ENCODE measurements at places on chromosomes 16 and 17. TPM values are rescaled to one million over a fixed set of nuclear protein-coding genes. Genes with fewer than 3 reads are reported as not detected.

DNA sequence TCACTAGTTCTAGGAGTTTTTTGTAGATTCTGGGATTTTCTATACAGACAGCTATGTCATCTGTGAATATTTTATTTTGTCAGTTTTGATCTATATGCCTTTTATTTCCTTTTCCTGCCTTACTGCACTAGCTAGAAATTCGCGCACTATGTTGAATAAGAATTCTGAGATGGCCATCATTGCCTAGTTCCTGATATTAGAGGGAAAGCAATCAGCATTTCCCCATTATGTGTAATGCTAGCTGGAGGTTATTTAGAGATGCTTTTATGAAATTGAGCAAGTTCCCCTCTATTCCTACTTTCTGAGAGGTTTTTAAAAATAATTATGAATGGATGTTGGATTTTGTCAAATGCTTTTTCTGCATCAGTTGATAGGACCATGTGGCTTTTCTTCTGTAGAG lies 23.8 kb downstream of the MPRIP start:
- no peak for DNase-seq

DNA sequence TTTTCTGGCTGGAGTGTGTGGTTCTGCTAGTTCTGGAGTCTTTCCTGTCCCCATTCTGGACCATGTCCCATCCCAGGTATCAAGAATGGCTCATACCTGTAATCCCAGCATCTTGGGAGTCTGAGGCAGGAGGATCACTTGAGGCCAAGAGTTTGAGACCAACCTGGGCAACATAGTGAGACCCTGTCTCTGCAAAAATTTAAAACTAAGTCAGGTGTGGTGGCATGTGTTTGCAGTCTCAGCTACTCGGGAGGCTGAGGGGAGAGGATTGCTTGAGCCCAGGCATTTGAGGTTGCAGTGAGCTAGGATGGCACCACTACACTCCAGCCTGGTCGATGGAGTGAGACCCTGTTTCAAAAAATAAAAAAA lies 15.3 kb upstream of the WNT3 start:
- no peak for DNase-seq

DNA sequence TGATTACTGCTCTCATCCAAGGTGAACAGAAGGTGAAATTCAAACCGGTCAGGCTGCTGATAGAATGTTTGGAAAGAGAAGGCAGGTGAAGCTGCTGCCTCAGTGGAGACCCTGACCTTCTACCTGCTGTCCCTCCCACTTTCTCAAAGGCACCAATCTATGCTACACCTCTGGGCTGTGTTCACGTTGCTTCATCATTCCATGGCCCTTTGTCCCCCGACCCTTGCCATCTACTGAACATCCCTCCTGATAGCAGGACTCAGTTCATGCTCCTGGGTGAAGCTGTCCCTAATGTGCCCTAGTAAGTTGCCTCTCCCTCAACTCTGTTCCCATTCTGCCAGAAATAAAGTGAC lies 44.2 kb upstream of the SOX9 start:
- no peak for DNase-seq

- DNase-seq: peak; percentile 15
Observed at GRCh38 chr17:17394494-17394893, 82.3 kb upstream of the MED9 start.

DNA sequence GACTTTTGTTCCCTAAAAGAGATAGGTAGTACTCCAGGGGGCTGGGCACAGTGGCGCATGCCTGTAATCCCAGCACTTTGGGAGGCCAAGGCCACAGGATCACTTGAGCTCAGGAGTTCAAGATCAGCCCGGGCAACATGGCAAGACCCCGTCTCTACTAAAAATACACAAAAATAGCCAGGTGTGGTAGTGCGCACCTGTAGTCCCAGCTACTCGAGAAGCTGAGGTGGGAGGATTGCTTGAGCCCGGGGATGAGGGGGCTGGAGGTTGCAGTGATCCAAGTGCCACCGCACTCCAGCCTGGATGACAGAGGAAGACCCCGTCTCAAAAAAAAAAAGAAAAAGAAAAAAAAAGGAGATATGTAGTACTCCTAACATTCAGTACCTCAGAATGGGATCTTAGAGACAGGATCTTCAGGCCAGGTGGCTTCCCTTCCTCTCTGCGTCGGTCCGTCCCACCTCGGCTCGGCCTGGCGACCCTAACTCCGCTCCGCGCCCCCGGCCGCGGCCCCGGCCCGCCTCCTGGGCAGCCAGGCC lies 89.6 kb downstream of the CDC27 start:
- no peak for DNase-seq

Gene TSPAN10
- 11.5 TPM for total RNA-seq

Gene PERCC1
- total RNA-seq: not detected

Gene ZNF750
- not detected for total RNA-seq

Gene TP53TG3B
- not detected for total RNA-seq
